ENCODE measurements at places on chromosomes 4 and X.

DNA sequence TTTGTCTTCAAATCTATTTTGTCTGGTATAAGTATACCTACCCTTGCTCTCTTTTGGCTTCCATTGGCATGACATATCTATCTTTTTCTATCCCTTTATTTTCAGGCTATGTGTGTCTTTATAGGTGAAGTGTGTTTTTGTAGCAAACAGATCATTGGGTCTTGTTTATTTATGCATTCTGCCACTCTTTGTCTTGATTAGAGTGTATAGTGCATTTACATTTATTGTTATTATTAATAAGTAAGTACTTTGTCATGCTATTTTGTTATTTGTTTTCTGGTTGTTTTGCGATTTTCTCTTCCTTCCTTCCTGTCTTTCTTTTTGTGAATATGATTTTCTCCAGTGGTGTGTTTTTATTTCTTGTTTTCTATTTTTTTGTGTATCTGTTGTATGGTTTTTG lies 188.6 kb downstream of the GLUD2 start:
- no peak for DNase-seq

DNA sequence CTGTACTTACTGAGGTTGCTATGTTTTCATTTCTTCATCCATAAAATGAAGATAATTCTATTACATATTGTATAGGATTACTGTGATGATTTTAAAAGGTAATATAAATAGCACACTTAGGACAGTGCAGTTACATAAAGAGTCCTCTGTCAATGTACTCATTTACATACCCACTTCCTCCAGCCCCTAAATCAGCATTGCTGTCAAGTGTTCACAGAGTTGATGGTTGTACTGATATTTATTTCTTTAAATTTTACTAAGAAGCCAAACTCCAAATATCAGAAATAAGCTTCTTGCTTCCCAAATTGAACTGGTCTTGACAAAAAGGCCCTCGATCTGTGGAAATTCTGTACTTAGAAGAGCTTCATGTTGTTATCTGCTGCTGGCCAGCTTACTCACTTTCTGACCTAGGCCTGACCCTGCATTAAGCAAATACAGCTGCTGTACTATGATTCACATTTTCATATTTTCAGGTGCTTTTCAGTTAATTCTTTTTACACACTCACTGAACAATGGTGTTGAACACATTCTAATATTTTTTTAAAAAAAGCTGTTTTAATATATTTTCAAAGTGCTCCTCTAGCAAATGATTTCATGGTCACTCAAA lies 259.6 kb downstream of the UNC5C start:
- no peak for DNase-seq

- no peak for DNase-seq
Measured at GRCh38 chrX:17591741-17592110, 145.6 kb upstream of the SCML1 start.

DNA sequence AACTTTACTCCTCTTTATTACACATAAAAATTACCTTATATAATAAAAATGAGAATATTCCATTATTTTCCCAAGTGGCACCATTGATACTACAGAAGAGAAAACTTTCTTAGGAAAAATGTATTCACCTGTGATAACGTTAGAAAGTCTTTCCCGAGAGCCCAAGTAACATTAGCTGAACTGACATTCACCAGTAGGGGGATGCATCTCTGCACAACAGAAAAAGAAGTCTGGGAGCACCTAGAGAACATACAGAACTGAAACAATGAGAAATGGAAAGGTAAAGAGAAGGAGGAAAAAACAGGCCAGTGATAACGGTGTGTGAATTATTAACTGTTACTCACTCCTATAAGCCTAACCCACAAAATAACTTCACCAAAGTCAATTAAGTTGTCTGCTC lies 423.3 kb downstream of the CENPC start:
- DNase-seq: no peak

DNA sequence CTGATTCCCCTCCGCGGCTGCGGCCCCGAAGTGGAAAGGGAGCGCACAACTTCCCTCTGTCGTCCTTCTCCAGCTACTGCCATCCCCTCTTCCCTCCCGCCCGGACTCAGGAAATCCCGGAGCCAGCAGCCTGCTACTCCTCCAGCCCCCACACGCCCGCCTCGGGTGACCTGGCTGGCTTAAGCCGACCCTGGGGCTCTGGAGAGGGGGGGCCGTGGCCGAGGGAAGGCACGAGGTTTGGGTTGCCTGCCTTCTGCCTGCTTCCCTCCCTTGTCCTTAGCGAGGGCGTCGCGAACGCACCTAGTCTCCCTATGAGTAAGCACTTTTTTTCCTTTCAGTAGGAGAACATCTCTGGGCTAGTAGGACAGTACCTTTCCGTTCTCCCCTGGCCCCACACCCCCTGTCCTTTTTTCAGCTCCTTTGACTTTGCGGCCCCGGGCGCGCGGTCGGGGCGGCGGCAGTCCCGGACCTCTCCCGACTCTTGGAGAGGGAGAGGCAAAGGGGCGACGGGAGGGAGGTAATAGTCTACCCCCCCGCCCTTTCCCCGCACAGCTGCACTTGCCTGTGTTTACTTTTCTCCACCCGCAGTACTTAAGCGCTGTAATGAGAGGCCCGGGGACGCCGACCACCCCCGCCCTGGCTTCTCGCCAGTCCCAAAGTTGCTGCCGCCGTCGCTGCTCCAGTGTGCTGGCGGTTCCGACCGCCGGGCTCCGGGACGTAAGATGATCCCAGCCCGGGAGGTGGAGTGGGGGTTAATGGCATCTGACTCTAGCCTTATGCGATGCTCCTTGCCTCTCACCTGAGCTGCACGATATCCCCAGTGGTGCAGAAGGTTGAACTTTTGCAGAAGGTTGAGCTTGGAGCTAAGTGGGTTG lies 868 bp downstream of the PLS3 start:
- no peak for DNase-seq

GRCh38 chrX:11445540-11445939 lies 152.3 kb downstream of the AMELX start:
- DNase-seq: no peak

DNA sequence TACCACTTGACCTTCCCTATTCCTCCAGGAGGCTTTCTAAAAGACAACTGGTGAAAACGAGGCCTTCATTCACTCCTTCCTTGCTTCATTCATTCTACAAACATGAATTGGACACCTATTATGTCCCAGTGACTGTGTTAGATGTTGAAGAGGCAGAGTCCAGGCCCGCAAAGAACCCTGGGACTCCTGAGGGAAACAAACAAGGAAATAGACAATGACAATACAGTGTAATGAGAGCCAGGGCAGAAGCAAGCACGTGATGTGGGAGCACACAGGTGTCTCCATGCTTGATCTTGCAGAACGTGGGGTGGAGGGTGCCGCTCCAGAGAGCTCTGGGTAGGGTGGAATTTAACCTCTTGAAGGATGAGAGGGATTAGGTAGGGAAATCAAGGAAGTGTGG lies 137.6 kb upstream of the KLF3 start:
- DNase-seq: no peak

Measured in effector memory CD4-positive, alpha-beta T cell (primary cell).